ENCODE measurements at places on chromosomes 4 and X.

GRCh38 chrX:13923845-13924244 is 105.8 kb downstream of the GEMIN8 start:
- DNase-seq = no peak

DNA sequence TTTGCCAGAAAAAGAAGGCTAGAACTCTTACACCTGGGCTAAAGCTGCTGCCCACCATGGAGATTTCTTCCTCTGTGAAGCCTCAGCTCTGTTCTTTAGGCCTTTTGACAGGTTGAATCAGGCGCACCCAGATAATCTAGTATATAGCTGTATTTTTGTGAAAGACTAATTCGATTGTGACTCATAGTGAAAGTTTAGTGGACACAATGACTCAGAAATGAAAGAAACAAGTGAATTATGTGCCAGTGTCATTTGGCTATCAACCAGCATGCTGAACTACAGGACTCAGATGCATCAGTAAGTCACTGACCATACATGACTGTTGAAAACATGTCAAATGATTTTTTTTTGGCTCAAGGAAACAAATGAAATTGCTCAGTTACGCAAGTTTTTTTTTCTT is 425.4 kb downstream of the SLITRK2 start:
- no peak for DNase-seq

GRCh38 chrX:22193851-22194659 is 78.7 kb upstream of the CBLL2 start:
- DNase-seq = no peak

- no peak for DNase-seq
Observed at GRCh38 chrX:34294665-34295064, 162.6 kb upstream of the FAM47A start.

- DNase-seq = no peak
Observed at GRCh38 chrX:11632732-11633131, 33.0 kb downstream of the ARHGAP6 start.

- DNase-seq = no peak
Observed at GRCh38 chr4:119930546-119930945, 136.1 kb downstream of the MAD2L1 start.

DNA sequence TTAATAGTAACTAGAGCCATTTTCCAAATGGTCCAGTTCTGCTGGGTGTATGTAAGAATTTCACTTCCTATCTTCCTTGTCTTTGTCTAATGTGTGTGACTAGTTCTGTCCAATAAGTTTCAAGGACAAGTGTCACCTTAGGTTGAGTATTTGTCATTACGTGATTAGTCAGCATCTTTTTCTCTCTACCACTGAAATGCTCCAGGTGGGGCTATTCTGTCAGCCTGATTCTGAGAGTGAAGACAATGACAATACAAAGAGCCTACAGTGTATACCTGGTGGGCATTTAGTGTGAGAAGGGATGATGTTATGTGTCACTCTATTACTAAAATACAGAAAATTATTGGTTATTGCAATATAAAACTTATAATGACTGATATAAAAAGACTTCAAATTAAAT is 876.3 kb downstream of the C4orf33 start:
- no peak for DNase-seq

GRCh38 chrX:46841346-46841745 is 4.5 kb downstream of the RP2 start:
- DNase-seq = no peak

DNA sequence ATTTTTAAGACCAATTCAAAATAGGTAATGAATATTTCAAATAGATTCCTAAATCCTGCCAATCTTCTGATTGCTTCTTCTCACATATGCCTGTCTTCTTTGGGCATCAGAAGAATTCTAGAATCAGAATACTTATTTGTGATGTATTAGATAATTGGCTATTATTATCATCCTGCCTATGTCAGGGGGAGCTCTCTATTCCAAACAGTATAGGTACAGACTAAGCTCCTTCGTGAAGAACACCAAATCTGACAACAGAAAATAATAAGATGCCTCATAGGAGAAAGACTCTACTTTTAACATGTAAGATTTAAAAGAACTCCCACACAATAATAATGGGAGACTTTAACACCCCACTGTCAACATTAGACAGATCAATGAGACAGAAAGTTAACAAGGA is at the start of gene IQCM:
IQCM (minus strand) TSS at position 101 of the 400 bp plus-strand sequence. CDS start 73,152 bp downstream, outside the sequence.
- DNase-seq = no peak

- no peak for DNase-seq
Observed at GRCh38 chrX:146346102-146346501, 463.5 kb upstream of the CXorf51B start.

Measured in activated naive CD4-positive, alpha-beta T cell treated with anti-CD3 and anti-CD28 coated beads for 36 hours (primary cell).